GM23338 (cell line): ENCODE measurements at places on chromosomes 11 and 22. TPM values are rescaled to one million over a fixed set of nuclear protein-coding genes. Genes with fewer than 3 reads are reported as not detected.

Gene UPK3A
- 0.47 and 1.1 TPM in 2 replicates for polyA plus RNA-seq

Gene KRTAP5-1
- not detected in 2 replicates for polyA plus RNA-seq

Gene DCDC1
- polyA plus RNA-seq: 0.21 and 0.58 TPM in 2 replicates

Gene UQCC3
- polyA plus RNA-seq: 53.9 and 54.7 TPM in 2 replicates

Gene WT1
- polyA plus RNA-seq: not detected in 2 replicates

Gene TMPRSS5
- polyA plus RNA-seq: not detected in 2 replicates

Gene SCGB1A1
- not detected in 2 replicates for polyA plus RNA-seq

Gene JAML
- polyA plus RNA-seq: 0.26 and 1.0 TPM in 2 replicates

Gene CATSPER1
- polyA plus RNA-seq: not detected in 2 replicates

Gene UVRAG
- polyA plus RNA-seq: 15.4 and 17.4 TPM in 2 replicates

Gene NECTIN1
- 18.7 and 19.9 TPM in 2 replicates for polyA plus RNA-seq

Gene KRTAP5-2
- polyA plus RNA-seq: not detected in 2 replicates

Gene OR5D14
- not detected in 2 replicates for polyA plus RNA-seq

Gene OR52A1
- 0.73 and 0.82 TPM in 2 replicates for polyA plus RNA-seq

Gene SPTBN2
- polyA plus RNA-seq: 6.9 and 7.7 TPM in 2 replicates

Gene ATG16L2
- 9.6 and 10.2 TPM in 2 replicates for polyA plus RNA-seq

Gene MYBPC3
- polyA plus RNA-seq: 0.24 TPM in 1 of 2 replicates, not detected in the other

Gene OR2AG1
- polyA plus RNA-seq: 0.07 and 0.16 TPM in 2 replicates

Gene PKP3
- polyA plus RNA-seq: 6.1 and 7.2 TPM in 2 replicates

Gene APOA4
- polyA plus RNA-seq: not detected in 2 replicates

Gene CHST1
- polyA plus RNA-seq: 0.84 and 2.1 TPM in 2 replicates
